ENCODE measurements at places on chromosomes 4 and X. TPM values are rescaled to one million over a fixed set of nuclear protein-coding genes. Genes with fewer than 3 reads are reported as not detected.

TMEM192 gene
- 32.7 TPM for polyA plus RNA-seq

GNRHR gene
- 0.45 TPM for polyA plus RNA-seq

MAGEA2 gene
- not detected for polyA plus RNA-seq

FRMD7 gene
- polyA plus RNA-seq: 0.01 TPM

NSUN7 gene
- polyA plus RNA-seq: 0.03 TPM
